ENCODE measurements at places on chromosomes 12 and 14. TPM values are rescaled to one million over a fixed set of nuclear protein-coding genes. Genes with fewer than 3 reads are reported as not detected.

The ADAM21 gene
- 0.65 TPM for total RNA-seq

DNA sequence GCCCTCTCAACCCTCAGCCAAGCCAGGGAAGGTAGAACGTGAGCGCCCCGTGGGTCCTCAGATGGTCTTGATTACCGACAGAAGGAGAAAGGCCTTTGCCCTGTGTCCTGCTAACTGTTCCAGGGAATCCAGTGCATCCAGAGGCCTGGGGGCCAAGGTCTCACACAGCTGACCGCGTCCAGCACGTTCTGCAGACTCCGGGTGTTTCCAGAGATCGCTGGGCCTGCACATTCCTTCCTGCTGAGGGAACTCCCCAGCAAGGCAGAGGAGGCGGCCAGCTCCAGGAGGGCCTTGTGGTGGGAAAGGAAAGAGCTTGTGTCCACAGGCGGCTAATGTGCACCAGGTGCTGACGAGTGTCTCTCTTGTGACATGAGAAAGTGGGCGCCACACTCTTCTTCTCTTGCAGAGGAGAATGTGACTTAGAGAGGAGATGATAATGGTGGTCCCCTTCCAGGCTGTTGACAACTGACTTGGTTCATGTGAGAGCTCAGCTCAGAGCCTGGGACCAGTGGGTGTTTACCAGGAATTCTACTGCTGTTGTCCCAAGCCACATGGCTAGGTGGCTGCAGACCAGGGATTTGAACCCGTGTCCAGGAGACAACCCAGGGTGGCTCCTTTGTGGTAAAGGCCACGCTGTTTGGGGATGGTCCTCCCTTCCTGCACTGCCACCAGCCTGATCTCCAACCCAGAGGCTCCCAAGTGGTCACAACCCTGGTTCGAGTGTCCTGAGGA, 46.8 kb upstream of the DLK1 start:
- no peak for DNase-seq

- DNase-seq: no peak
Measured at GRCh38 chr14:29858299-29858698, 69.3 kb downstream of the PRKD1 start.

GRCh38 chr12:124284368-124284767, 10.5 kb upstream of the RFLNA start:
- no peak for DNase-seq

DNA sequence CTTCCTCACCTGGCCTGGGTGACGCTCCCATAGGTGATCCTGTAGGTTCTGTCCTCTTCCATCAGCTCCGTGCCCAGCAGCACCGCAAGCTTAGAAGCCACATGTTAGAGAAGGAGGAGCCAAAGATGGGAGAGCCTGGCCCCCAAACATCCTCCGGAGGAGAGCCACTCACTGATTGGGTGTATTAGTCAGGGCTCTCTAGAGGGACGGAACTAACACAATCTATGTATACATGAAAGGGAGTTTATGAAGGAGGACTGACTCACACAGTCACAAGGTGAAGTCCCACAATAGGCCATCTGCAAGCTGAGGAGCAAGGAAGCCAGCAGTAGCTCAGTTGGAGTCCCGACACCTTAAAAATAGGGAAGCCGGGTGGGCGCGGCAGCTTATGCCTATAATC, 1273.1 kb upstream of the TMEM132C start:
- DNase-seq: no peak

DNA sequence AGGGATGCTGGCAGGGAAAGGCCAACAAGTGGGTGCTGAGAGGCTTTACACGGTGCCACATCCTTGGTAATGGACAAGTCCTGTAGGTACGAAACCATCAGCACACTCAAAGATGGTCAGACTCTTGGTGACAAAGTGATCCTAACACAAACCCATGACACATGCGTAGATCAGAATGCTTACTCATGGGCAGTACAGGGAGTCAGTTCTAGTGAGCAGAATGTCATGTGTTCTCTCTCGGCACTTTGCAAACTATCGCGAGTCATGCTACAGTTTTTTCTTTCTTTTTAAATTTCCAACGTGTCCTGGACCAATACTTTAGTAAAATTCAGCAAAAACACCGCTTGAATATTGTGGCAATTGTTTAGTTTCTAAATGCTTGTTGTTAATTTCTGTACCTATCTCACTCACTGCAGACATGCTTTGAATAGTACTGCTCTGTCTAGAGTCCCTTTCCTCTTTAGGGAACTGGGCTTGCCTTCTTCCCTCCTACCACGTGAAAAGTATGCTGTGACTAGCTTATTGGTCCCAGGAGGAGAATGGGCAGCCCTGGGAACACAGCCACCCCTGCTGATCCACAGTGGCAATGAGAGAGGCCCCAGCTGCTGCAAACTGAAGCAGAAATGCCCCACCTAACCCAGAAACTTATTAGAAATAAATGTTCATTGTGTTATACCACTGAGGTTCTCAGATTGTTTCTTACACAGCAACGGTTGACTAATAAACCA, 62.4 kb downstream of the UBR7 start:
- no peak for DNase-seq

DNA sequence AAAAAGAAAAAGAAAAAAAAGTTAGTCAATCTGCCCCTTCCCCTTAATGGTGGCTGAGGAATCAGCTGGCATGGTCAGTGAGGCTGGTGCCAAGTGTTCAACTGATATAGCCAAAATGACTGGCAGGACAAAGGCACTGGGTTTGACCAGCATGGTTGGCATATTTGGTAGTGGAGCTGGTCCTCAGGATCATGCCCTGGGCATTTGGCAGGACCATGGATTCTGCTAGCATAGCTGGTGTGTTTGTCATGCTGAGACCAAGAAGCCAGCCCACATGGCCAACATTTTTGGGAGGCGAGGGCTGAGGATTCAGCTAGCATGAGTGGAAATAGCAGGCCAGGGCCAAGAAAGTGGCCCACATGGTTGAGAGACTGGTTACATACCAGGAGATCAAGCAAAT, 136.5 kb downstream of the FBXL14 start:
- DNase-seq: no peak

DNA sequence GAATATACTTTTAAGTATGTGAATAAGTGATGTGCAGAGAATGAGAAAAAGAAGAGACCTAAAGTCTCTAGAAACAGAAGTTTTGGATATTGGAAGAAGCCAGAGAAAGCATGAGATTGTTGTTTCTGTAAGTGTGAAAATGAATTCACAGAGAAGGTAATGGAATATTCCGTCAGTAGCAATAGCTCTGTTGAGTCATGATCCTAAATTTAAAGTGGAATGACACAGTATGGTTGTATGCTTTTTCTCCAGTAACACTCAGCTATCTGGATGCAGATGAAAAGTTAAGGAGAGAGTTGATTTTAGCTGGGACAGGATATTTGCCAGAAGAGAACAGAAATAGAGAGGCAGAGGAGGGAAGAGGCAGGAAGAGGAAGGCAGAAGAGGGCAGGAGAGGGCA, 1166.3 kb downstream of the GALC start:
- DNase-seq: no peak

- DNase-seq: no peak
Measured at GRCh38 chr12:127334365-127334764, 932.6 kb upstream of the TMEM132C start.

GRCh38 chr14:71056168-71056567, 148.9 kb downstream of the PCNX1 start:
- no peak for DNase-seq

- no peak for DNase-seq
Measured at GRCh38 chr14:21382095-21382494, 1.7 kb downstream of the SUPT16H start.

DNA sequence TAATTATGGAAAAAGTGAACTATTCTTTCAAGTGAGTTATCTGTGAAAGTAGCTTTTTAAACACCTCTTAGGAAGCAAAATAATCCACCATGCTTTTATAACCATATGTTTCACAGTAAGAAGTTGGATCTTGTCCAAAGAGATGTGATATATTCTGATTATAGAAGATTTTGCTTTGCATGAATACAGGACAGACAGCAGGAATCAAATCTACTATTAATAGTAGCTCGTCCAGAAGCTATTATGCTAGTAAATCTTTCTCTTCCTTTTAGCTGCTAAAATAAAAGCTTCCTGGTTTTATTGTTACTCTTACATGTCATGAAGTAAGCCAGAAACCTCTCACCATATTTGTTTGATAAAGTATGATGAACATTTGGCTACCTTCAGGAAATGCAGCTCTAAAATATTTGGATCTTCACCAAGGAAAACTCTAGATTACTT, 257.0 kb downstream of the IPO8 start:
- no peak for DNase-seq

The HAL gene
- total RNA-seq: 0.27 TPM

The CRIP1 gene
- total RNA-seq: 137 TPM

The INHBC gene
- total RNA-seq: not detected

GRCh38 chr12:22409377-22410164, 75.1 kb upstream of the ST8SIA1 start:
- DNase-seq: no peak

- DNase-seq: peak; percentile 32
Measured at GRCh38 chr12:110246636-110247339, 34.3 kb upstream of the ATP2A2 start.

- DNase-seq: no peak
Measured at GRCh38 chr12:58029260-58029659, 87.9 kb downstream of the ATP23 start.

DNA sequence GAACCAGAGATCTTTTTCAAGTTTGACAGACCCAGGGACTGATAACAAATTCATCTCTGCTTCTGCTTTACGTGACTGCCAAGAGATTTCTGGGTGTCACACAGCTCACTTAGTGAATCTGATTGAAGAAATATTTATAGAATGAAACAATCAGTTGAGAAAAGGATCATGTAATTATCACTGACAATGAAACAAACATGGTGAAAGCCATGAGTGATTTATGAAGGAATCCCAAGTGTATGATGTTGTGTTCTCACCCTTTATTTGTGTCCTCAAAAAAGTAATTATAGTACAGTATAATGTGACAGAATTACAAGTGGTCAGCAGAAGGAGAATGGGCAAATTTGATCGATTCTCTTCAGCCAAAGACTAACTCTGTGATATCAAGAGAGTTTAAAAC, 177.3 kb downstream of the BMP4 start:
- no peak for DNase-seq

GRCh38 chr14:79661752-79662151, 549.6 kb downstream of the DIO2 start:
- DNase-seq: no peak

- peak; percentile 19 for DNase-seq
Measured at GRCh38 chr14:106039400-106039799, 513.0 kb downstream of the TMEM121 start.

The IKZF4 gene
- 6.2 TPM for total RNA-seq

DNA sequence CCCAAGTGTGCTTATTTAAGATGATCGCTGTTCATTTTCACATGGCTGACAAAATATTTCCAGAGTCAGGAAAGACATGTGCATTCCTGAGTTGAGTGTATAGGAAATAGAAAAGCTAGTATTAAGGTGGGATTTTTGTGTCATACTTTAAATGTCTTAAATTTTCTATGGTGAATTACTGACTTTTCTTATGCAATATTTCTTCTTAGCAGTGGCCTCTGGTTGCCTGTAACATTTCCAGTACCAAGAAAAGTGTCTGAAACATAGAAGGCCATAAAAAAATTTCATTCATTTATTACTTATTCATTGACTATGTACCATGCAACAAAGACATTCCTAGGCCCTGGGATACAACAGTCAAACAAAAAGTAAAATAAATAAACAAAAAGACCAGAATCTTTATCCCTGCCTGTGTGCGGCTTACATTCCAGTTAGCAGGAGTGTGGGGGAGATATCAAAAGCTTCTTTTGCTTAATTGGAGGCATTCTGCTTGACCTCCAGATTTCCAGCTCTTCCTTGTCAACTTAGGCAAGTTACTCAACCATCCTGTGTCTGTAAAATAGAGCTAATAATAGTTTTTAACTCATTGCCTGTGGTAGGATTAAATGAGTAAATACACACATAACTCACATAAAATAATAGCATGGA, 216.3 kb upstream of the FLRT2 start:
- no peak for DNase-seq

The CYP46A1 gene
- 4.7 TPM for total RNA-seq

GRCh38 chr14:60628892-60629291, 20.4 kb downstream of the SIX1 start:
- DNase-seq: no peak

The VASH1 gene
- 142 TPM for total RNA-seq

DNA sequence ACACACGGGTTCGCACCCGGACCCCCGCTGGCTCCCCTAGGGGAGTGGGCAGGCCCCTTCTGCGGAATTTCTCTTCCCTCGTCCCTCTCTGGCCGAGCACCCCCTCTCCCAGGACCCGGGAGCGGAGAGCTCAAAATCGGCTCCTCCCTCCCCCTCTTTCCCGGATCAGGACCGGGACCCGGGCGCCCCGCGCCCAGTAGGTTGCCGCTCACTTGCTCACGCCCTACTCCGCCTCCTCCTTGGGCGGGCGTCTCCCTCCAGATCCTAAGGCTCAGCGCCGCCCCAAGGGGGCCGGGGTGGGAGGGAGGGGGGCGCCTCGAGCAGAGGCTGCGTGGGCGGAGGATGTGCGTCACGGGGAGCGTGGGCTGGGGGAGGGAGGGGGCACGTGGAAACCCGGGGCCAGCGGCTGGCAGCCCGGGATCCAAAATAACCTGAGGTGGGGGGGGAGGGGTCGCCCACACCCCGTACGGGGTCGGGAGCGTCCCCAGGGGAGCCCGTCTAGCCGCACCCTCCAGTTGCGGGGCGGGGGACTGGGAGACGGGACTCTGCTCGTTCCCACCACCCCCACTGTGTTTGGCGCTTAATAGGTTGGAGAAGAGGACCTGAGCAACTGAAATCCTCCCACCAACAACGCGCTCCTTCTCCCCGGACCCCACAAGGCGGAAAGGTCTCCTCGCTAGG, 1.8 kb upstream of the NAB2 start:
- peak; percentile 96 for DNase-seq

DNA sequence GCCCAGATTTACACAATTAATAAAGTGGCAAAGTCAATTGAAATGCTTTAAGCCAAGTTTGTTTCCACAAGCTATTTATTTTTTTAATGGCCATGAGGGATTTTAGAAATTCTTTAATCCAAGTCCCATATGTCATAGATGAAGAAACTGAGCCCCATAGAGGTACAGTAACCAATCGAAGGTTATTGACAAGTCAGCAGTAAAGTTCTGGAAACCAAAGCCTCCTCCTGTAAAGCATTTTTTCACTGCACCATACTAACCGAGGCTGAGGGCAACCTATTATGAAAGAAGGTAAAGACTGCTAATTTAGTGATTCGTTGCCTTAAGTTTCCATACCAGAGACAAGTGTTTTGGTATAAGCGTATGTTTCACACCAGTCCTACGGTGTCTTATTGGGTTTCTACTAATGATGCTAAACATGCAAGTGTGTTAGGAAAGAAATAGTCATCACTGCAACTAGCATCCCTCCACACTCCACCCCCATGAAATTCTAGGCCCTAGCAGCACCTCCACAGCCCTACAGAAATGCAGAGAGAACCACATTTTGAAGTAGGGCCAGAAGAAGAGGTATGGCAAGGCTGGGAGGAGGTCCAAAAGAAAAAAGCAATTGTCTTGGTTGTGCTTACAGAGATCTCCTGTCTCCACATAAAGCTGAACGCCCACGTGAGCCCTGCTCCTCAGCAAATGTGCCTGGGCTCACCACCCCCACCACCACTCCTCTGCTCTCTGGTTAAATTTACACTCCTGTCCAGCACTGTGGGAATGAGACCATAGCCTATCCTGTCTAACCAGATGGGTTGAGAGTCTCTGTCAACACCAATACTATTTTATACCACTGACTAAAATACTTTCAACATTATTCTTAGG, 271.1 kb upstream of the G2E3 start:
- no peak for DNase-seq
